Activated CD4-positive, alpha-beta T cell treated with anti-CD3 and anti-CD28 coated beads, Interleukin-2, amount 10 ng/mL, durations not matched to agents 7 days and 5 days (primary cell): ENCODE measurements at places on chromosomes 12 and 14.

- no peak for DNase-seq
Measured at GRCh38 chr12:53495903-53496751, 3.1 kb downstream of the MAP3K12 start.

DNA sequence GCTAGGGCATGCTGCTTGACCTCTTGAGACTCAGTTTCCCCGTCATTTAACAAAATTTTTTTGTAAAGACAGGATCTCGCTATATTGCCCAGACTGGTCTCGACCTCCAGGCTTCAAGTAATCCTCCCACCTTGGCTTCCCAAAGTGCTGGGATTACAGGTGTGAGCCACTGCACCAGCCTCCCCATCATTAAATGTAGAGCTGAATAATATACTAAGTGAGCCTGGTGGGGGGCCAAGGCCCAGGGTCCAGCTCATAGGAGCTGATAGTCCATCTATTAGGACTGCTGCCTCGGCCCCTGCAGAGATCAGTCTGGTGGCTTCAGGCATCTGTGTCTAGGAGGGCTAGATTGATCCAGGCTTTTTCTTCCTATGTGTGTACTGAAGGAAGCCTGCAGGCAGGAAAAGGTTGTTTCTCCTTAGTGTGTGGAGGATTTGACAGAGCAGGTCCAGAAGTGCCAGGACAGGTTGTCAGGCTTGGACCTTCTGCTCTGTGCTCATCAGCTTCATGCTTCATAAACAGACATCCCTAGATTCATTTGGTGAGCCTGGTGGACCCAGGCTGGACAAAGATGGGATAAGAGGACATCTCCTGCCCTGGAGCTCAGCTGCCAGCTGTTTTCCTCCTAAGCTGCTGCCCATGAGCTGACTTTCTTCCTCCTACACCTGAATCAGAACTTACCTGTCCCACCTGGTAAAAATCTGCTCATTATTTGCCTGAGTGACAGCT lies 135.4 kb downstream of the ZFP36L1 start:
- DNase-seq = no peak

- no peak for DNase-seq
Measured at GRCh38 chr14:31543969-31544799, 17.0 kb upstream of the NUBPL start.

- DNase-seq = no peak
Measured at GRCh38 chr14:74836251-74836960, 39.5 kb downstream of the PROX2 start.

- DNase-seq = no peak
Measured at GRCh38 chr12:40691913-40692764, at the start of gene CNTN1. Gene CNTN1 (plus strand): TSS chr12:40692439.

GRCh38 chr12:130680451-130680990 lies 35.6 kb downstream of the RIMBP2 start:
- no peak for DNase-seq
